ENCODE measurements at places on chromosomes 7 and 10.

GRCh38 chr10:126459032-126459831 lies 71.0 kb upstream of the ADAM12 start:
- no peak for DNase-seq

DNA sequence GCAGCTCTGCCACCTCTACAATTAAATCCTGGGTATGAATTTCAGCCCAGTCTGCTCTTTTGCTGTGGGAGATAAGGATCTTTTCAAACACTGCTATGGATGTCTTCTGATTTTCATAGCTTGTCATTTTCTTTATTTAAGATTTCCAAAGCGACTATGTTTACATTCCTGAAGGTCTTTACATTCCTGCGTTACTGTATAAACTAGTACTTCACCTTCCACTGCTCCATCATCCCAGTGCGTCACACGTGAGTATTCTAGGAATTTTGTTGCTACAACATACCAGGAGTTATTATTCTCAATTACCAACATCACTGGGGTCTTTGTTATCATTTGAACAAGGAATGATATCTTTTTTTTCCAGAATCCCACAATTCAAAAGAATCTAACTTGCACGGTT lies 944.7 kb downstream of the SORCS3 start:
- DNase-seq = no peak

DNA sequence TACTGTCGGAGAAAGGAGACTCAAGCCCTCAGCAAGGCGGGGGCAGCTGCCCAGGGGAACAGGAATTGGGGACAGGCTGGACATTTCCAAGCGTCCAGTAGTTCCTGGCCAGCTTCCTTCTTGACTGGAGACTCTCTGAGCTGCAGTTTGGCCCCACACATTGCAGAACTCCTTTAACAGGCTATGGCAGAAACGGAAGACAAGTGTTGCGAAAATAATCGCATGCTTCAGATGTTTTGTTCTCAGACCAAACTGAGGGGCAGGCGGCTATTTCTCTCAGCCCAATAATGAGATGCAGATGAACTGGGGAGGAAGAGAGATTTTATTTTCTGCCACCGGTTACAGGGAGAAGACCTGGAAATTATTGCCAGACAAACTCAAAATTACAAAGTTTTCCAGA lies 88.0 kb upstream of the PFKP start:
- DNase-seq = no peak

- no peak for DNase-seq
Observed at GRCh38 chr7:34718867-34719266, 60.8 kb downstream of the NPSR1 start.

DNA sequence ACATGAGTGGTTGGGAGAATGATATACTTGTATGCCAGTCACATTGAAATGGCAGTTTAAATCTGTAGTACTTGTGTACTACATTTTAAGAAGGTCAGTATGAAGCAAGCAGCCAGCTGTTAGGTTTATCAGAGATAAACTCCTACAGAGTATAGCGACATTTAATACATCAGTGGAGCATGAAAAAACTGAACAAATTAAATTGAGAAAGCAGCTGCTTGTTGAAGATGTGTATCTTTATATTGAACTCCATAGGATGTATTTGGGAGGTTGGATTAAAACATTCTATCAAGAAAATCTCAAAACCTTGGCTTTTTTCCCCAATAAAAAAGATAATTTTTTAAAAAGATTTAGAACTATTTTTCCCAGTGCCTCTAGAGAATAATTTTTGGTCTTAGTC lies 47.8 kb downstream of the PHF14 start:
- no peak for DNase-seq

- DNase-seq = no peak
Observed at GRCh38 chr10:43706166-43706565, 57.5 kb upstream of the ZNF32 start.

- no peak for DNase-seq
Observed at GRCh38 chr7:115984105-115984504, 46.5 kb downstream of the TFEC start.

GRCh38 chr10:89515031-89515841 lies 20.2 kb downstream of the SLC16A12 start:
- DNase-seq = no peak

DNA sequence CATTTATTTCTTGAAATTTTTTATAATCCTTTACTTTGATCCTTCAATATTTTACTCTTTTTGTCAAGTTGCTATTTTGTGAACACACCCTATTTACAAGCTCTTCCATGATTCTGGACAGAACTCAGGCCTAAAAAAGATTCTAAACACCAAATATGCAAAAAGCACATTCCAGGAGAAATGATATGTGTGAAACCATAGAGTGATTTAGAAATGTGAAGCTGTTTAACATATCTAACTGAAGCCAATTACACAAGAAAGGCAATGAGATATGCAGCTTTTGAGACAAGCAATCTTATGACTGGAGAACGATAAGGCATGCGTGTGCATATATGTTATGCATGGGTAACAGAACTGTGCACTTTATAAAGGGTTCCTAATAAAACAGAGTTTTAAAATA lies 243.0 kb downstream of the CACNA2D1 start:
- DNase-seq = no peak

DNA sequence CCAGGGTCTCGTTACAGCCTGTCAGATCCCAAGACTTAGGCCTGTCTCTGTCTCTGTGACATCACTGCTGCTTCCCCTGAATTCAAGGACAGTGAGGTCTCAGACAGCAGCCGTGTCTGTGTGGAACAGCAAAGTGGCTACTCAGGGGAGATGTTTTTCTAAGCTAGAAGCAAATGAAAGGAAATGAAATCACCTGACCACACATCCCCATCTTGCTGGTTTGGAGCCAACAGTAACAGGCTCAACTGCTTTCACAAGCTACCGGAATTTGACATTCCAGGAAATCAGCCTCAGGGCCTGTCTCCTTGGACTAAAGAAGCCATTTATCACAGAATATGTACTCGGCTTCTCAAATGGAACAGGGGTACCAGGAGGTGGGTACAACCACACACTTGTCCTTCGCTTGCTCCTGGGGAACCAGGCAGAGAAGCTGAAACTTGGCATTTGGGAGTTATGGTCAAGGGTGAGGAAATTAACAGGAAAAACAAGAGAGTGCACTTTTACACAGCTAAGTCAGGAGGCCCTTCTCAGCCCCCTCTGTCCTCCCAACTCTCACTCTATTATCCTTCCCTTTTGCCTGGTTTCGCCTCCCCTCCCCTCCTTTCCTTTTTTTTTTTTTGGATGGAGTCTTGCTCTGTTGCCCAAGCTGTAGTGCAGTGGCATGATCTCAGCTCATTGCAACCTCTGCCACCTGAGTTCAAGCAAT lies 73.2 kb downstream of the SPDYE5 start:
- no peak for DNase-seq

DNA sequence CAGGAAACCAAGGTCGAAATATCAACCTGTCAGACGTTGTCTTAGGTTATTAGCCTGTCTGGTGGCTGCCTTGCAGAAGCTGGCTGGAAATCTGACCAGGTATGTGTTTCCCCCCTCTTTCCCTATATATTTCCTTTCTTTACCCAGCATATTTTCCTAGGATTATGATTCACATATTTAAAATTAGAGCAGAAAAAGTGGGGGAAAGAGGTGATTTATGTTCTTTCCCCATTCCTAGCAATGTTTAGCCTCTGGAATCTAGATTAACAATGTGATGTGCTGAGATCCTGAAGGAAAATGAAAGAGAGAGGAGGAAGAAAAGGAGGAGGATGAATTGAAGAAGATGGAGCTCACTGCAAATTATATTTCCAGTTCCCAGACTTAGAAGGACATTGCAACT lies 421.4 kb upstream of the AUTS2 start:
- no peak for DNase-seq

- DNase-seq = peak; percentile 25
Observed at GRCh38 chr7:151167197-151167961, at the start of gene GBX1. GBX1 (minus strand) TSS chr7:151167694; CDS start chr7:151167548, 146 bp downstream.

DNA sequence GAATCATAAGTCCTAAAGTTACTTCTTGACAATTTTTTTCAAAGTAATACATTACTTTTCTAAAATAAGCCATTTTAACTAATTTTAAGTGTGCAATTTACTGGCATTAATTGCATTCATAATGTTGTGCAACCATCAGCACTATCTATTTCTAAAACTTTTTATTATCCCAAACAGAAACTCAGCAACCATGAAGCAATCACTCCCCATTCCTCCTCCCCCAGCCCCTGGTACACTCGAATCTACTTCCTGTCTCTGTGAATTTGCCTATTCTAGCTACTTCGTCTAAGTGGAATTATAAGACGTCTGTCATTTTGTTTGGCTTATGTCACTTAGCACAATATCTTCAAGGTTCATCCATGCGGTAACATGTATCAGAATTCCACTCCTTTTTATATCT lies 84.9 kb downstream of the MKX start:
- no peak for DNase-seq

DNA sequence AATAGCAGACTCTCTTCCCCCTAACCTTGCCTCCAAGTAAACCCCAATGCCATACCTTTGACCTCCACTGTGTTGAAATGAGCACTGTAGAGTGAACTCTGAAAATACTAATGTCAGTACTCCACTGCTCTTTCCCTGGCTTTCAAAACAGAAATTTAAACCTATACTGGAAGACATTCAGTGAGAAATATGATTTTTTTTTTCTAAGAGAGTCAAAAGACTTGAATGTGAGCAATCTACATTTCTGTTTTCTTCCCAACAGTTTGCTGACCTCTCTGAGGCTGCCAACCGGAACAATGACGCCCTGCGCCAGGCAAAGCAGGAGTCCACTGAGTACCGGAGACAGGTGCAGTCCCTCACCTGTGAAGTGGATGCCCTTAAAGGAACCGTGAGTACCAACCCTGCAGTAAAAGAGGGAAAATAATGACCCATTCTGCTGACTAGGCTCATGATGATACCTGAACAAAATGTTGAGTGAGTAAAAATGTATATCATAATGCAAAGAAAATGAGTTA lies 6.4 kb downstream of the VIM start:
- no peak for DNase-seq

DNA sequence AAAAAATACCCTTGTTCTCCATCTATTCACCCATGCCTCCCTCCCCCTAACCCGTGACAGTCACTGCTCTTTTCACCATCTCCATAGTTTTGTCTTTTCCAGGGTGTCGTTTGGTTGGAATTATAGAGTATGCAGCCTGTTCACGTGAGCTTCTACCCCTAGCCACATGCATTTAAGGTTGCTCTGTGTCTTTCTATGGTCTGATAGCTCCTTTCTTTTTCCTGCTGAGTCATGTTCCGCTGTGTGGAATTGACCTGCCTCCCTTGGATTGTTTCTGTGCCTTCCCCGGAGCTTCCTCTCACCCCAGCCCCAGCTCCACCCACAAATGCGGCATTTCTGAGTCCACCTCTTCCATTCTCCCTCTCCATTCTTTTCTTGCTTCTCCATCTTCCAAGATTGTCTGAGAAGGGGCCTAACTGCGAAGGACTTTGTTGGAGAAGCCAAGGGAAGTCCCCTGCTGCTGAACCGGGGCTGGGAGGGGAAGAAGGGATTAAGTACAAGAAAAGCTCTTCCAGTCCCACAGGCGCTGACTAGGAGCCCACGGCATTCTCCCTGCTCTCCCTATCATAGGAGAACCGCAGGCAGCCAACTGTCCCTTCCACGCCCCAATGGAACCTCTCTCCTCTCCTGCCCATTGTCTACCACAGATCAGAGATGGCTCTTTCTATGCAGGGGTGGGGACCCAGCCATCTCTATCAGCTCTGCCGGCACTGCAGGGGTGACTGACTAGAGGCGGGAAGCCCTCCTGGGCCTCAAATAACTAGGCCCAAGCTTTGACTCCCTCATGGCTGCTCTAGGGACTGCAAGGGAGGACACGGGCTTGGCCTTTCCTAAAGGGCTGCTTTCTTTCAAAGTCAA lies 87.5 kb upstream of the ANLN start:
- DNase-seq = no peak

DNA sequence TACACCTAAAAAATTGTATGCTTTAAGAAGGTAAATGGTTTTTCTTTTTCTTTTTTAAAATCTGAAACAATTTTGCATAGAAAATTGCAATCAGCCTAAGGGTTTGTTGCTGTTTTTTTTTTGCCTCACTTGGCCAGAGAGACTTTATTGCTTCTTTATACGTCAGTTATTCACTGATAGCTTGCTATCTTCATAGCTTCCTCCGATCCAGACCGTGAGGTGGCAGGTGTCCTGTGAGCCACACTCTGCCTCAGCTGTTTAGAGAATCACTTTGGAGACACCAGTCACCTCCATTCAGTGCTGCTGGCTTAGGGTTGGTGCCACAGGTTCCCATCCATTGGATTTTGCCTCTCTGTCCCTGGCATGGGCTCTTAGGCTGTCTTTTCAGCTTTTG lies 68.0 kb downstream of the HHEX start:
- no peak for DNase-seq

Measured in NCI-H446 (cell line).